ENCODE measurements at places on chromosomes 4 and X.
A peak's percentile ranks its signal among the peaks of the same experiment; 100 is the strongest.

DNA sequence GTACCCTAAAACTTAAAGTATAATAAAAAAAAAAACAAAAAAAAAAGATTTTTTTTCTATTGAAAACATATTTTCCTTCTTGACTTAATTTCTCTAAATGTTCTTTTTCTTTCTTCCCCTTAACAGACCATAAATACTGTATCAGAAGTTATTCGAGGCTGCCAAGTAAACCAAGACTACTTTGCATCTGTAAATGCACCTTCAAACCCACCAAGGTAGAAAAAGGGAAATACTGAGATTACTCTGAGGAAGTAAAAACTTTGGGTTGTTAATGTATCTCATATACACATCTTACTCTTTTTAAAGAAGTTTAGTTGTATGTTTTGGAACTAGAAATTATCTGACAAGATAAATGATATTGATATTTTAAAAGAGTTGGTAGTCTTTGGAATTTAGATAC lies 65.6 kb downstream of the USO1 start:
- DNase-seq: no peak

DNA sequence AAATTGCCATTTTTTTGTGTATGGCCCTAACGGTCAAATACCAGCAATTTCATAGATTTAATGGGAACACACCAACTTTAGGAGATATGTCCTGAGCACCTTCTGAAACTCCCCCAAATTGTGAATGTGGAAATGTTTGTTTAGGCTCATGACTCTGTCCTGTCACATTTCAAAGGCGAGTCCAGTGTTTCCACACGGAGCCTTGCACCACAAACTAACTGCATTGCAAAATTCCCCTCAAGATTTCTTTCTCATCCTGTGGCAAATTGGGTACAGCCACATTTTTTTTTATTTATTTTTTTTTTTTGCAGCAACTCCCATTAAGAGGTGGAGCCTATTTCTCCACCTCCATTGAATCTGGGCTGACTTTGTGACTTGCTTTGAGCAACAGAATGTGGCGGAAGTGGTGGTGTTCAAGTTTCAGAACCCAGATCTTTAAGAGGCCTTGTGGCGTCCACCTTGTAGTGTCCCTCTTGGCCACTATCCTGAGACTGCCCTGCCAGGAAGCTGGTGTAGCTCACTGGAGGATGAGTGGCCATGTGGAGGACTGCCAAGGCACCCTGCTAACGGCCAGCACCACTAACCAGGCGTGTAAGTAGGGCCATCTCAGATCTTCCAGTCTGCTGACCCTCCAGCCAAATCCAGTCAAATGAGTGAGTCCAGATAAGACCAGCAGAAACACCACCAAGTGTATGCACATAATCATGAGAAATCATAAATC lies 172.4 kb upstream of the SCML1 start:
- no peak for DNase-seq

- DNase-seq: no peak
Measured at GRCh38 chrX:64850371-64851082, 125.7 kb downstream of the ZC4H2 start.

DNA sequence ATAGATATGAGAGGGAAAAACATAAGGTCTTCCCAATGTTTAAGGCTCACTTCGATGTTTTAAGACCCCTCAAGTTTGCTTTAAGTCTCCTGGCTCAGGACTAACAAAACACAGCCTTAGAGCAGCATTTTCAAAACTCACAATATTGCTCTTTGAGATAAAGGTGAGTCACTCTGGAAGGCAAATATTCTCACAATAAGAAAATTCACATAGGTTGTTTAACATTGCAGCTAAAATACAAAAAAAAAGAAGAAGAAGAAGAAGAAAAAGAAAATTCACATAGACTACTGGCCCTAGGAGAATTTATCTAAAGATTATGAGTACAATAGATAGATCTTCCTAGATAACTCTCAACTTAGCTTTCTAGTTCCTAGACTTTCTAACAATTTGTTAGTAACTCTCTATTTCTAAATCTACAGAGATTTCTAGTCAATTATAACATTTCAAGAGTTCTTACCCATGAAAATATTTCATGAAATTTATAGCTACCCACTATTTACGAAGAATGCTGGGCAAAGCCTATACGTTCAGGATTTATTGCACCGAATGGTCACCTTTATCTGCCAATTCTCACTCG lies 267.0 kb downstream of the CHIC1 start:
- DNase-seq: no peak

DNA sequence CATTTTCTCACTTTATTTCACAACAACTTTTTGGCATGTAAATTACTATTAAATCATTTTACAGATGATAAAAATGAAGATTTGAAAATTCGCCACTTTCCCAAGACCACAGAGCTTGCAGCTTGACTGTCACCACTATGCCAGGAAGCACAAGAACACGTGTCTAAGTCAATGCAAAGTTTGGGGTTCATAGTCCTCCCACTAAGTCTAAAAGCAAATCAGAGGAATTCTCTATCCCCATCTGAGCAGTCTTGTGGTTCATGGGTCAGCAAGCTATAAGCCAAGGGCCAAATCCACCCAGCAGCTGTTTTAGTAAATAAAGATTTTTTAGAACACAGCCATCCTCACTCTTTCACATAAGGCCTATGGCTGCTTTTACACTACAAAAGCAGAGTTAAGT lies 833.3 kb upstream of the INTU start:
- no peak for DNase-seq

- DNase-seq: no peak
Measured at GRCh38 chr4:188316391-188316790, 177.2 kb downstream of the TRIML1 start.

DNA sequence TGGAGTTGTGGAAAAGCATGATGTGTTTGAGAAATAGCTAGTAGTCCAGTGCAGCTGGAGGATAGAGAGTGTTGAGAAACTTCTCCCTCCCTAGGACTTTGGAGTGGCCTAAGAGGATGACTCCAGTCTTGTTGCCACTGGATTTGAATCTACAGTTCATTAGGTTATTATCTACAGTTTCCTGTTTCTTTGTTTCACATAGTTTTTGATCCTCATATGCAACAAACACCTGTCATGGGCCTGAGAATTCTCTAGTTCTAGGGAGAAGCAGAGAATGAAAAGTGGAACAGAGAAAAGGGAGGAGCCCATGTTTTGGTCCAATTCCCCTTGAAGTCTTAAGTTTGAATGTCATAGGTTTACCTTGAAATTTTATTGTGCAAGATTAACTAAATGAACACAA lies 73.6 kb upstream of the TBC1D9 start:
- DNase-seq: no peak

- no peak for DNase-seq
Measured at GRCh38 chrX:30183554-30183953, 31.8 kb upstream of the MAGEB2 start.

GRCh38 chr4:78205591-78205990 lies 148.5 kb downstream of the FRAS1 start:
- DNase-seq: no peak

DNA sequence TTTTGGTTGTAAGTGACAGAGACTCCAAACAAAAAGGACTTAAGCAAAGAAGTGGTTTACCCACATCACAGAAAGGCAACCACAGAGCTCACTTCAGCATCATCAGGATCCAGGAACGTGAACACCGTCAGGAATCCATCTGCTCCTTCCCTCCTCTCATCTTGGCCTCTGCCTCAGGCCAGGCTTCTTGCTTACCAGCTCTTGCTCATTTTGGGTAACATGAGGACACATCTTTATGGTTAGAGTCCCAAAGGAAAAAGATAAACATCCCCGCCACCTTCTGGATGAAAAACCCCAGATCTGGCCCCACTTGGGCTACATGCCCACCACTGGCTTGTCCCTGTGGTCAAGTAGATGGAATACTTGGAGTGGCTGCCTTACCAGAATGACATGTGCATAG lies 176.8 kb upstream of the RPL34 start:
- DNase-seq: no peak

- DNase-seq: no peak
Measured at GRCh38 chr4:48223633-48224295, 45.9 kb downstream of the TEC start.

DNA sequence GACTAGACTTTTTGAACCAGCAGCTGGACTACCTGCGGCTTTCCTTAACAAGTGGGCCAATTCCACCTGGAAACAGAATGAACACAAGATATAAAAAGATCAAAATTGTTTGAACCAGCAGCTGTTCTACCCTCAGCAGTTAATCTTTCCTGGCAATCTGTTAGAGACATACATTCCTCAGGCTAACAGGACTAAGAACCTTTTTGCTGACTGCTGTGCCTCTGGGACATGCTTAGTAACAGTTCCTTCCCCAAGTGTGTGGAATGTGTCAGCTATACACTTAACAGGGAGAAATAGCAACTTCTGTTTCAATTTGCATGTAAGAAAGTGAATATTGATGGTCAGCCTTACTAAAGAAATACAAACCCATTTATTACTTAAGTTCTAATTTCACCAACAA lies 554.4 kb downstream of the ARAP2 start:
- no peak for DNase-seq

GRCh38 chrX:107537815-107538214 lies 88.4 kb downstream of the FRMPD3 start:
- peak; percentile 9 for DNase-seq

GRCh38 chr4:26325191-26325590 lies 4.4 kb downstream of the RBPJ start:
- DNase-seq: no peak

- DNase-seq: no peak
Measured at GRCh38 chr4:136841526-136841925, 690.8 kb downstream of the PCDH18 start.

GRCh38 chr4:109126856-109127255 lies 175.6 kb downstream of the COL25A1 start:
- no peak for DNase-seq

DNA sequence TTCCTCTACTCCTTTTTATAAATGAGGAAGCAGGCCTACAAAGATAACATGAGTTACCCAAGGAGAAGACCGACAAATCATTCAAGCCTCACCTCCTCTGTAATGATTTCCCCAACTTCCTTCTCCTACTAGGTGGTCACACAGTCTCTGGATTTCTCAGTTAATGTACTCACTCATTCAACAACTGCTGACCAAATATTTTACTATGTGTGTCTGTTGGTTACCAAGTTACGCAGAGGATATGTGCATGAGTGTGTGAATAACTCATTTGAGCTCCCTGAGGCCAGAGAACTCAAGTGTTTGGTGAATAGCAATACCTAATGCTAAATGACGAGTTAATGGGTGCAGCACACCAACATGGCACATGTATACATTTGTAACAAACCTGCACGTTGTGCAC lies 10.4 kb downstream of the CASK start:
- DNase-seq: no peak

- no peak for DNase-seq
Measured at GRCh38 chr4:63440236-63440635, 969.0 kb downstream of the TECRL start.

DNA sequence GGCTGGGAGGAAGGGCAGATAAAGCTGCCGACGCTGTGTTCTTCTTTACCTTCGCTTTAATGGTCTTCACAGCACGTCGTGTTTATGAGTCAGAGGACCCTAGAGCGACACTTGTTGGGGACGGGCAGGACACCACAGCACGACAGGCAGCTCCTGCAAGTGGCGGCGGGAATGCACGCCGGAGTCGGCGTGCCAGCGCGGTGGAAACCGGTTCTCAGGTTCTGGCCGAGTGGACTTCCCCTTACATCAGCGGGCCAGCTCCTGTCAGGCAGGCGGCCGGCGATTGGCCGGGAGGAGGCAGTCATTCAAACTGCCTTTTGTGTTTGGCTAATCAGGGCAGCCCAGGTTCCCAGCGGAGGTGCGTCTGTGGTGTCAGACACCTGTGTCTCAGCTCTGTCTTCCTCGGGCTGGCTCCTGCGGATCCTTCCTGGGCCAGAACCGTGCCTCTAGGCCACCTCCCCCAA lies 150.9 kb downstream of the SHROOM3 start:
- peak; percentile 52 for DNase-seq

DNA sequence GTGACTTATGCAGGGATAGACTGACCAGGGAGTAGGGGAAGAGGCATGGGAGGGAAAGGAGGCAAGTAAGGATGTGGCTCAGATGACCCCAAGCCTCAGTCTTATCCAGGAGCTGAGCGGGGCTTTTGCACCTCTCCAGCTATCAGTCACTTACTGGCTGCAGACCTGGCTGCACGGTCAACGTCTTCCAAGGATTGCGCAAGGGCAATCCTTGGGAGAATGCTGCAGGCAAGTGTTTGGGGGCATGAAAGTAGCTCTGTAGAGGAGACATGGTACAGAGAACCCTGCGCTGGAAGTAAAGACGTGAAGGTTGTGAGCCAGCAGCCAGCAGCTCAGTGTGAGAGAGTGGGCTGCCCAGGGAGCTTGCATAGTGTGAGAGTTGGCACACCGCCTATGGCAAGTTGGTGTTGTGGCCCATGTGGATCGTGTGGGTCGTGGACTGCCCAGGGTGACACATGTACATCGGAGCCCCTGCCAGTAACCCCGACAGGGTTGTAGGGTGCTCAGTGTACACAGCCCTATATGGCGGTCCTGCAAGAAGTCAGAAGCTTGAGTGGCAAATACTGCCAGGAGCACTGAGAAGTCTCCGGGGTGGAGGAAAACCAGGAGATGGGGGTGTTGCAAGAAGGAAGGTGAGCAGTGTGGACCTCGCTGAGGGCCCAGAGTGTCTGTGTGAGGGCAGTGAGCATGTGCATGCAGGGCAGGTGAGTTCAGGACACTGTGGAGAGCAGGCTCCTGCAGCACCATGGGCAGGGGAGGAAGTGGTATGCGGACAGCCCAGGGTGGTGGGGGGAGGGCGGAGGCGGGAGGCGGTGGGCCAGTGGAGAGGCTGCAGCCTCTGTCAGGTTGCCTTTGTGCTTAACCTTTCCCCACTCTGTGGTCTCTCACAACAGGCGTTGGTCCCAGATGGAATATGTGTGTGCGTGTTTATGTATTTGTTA lies 50.9 kb downstream of the KIT start:
- no peak for DNase-seq

- no peak for DNase-seq
Measured at GRCh38 chr4:5839751-5840674, 52.9 kb downstream of the CRMP1 start.

DNA sequence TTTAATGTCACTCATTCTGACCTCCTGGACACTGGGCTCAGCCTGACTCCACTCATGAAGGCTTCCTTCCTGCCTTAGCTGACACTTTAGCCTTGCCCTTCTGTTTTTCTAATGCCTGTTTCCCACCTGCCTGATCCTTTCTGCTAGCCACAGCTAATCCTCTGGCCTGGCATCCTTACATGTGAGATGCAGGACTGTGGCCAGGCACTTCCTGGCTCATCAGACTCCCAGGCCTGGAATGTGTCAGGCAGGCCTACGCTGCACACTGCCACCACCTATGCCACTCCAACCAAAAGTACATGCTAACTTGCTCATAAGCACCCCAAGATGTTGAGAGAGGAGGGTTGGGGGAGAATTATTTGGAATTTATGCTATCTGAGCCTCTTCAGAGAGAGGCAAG lies 138.8 kb upstream of the NALF2 start:
- DNase-seq: no peak

DNA sequence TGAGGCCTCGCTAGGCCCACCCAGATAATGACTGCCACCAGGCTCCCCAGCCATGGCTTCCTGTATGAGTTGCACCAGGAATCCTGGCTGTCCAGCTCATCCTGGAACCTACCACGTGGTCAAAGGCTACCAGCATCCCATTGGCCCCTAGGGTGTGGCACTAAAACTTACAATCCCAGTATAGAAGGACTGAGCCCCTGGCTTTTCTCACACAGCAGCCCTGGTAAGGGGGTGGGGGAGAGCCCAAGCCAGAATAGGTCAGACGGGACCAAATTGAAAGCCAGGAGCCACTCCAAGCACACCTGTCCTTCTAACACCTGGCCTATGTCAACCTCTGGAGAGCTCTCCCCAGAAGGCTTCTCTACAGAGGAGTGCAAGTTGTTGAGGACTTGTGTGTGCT lies 269.3 kb upstream of the AGTR2 start:
- DNase-seq: no peak

GRCh38 chr4:140675599-140676231 lies 80.5 kb downstream of the TBC1D9 start:
- DNase-seq: no peak
